ENCODE measurements at places on chromosomes 7 and 10. TPM values are rescaled to one million over a fixed set of nuclear protein-coding genes. Genes with fewer than 3 reads are reported as not detected.

Gene CARD11
- 29.8 TPM for total RNA-seq

Gene HOXA9
- not detected for total RNA-seq

Gene NACAD
- total RNA-seq, result 6.4 TPM

Gene TMEM236
- 0.11 TPM for total RNA-seq

Gene LIPJ
- not detected for total RNA-seq

DNA sequence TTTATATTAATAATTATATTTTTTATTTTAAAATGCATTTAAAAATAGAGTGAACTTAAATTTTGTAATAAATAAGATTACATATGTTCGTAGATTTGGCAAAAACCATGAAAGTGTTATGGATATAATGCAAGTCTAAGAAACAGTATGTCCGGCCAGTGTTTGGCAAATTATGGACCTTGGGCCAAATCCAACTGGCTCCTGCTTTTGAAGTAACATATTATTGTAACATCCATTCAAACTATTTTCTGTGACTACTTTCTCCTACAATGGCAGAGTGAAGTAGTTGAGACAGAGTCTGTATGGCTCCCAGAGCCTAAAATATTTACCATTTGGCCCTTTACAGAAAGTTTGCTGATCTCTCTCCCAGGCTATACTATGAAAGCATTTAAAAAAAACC is 38.9 kb downstream of the TMEM229A start:
- no peak for DNase-seq

GRCh38 chr10:124500757-124501156 is 39.1 kb downstream of the LHPP start:
- DNase-seq, result no peak

GRCh38 chr10:122331615-122332446 is 42.7 kb upstream of the PLEKHA1 start:
- DNase-seq, result no peak
